Stomach (tissue), 19 donors: ENCODE measurements at places on chromosomes 1 and 21. TPM values are rescaled to one million over a fixed set of nuclear protein-coding genes. Genes with fewer than 3 reads are reported as not detected.
A peak's percentile ranks its signal among the peaks of the same experiment; 100 is the strongest.

GRCh38 chr1:226476648-226477319 is 68.9 kb upstream of the PARP1 start:
- DNase-seq = no peak

The PLEKHA6 gene
- total RNA-seq = 97.9 TPM

DNA sequence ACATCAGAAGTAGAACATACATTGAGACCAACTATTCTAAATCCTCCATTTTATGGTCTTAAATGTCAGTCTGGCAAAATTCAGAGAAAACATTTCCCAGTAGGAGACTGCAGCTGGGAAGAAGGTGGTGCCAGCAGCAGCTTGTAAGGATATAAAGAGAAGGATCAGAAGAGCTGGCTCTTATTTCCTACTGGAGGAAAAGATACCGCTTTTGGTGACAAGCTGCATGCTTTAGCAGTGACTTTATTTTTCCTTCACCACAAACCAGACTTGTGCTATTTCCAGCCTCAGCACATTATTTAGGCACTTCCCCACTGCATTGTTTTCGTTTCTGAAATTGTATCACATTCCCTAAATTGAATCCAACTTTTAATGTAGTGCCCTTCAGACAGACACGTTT is 28.4 kb downstream of the RNF11 start:
- peak; percentile 43 for DNase-seq

The ZBTB8B gene
- 0.37 TPM for total RNA-seq

DNA sequence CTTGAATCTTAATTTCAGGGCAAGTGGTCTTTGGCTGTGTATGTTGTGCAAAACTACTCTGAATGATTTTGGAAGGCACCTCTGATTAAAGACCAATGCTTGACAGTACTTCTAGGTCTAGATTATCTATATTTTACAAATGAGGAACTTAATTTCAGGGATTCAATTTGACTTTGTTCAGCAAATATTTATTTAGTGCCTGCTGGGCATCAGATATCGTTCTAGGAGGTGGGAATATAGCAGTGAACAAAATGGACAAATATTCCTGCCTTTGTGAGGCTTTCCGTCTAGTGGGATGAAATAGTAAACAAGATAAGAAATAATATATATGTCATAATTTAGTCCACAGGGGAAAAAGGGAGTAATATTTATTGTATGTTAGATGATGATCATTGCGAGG is 4.7 kb downstream of the ZNF326 start:
- DNase-seq = no peak
